GM19239 (cell line): ENCODE measurements at places on chromosomes 7 and 10.

DNA sequence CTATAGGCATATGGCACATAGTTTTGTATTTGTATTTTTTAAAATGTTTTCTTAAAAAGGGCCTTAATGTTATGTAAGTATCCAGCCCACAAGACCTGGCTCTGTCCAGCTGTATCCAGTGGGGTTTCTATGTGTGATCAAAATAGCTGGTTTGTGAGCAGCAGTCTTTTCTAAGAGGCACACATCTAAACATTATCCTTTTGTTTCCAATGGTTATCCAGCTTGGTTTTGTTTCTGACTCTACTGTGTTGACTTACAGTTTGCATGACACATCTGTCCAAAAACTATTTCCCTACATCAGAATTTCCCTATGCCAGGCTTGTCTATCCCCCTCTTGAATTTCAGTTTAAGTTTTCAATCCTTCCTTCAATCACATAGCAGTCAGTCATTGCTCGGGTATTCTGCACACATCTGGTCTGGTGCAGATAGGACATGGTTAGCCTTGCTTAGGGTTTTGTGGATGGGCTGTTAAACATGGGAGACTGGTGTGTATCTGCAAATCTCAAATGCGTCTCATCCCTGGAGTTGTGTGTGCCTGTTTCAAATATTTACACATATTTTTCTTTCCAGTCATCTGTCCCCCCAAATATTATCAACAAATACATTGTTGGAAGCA lies 104.2 kb downstream of the SAMD9 start:
- no peak for DNase-seq

- DNase-seq: no peak
Measured at GRCh38 chr7:2928256-2928612, 84.1 kb upstream of the GNA12 start.

DNA sequence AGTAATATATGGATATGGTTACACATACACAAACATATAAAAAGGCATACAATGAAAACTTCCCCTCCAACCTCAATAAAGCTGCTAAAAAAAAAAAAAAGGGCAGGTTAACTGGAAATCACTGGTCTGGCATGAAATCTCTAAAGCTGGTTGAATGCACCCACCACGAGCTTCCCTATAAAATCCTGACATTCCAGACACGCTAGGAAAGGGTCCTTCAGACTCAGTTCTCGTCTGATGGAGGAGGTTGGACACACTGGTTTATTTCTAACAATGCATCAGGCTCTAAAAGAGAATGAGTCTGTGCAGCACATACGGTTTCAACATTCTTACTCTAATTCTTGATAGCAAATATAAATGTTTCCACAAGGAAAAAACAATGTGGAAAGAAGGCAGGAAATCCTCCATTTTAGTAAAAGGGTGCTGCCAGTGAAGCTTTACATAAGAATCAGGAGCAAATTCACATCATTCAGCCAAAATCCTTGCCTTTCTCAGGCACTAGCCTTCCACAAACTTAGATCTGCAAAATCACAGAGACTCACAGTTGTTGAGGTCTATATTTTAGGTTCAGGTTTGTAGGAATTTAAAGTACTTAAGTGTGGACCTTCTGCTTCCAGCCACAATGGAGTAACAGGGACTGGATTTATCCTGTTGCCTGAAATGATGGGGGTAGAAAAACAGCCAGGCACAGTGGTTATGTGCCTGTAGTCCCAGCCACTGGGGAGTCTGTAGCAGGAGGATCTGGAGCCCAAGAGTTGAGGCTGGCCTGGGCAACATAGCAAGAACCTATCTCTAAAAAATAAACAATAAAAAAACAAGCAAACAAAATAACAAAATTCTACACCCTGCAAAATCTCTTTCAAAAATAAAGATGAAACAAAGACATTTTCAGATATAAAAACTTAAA lies 73.5 kb downstream of the CYTH3 start:
- no peak for DNase-seq

GRCh38 chr7:81308643-81309322 lies 389.9 kb upstream of the SEMA3C start:
- DNase-seq: no peak

GRCh38 chr10:26863351-26864076 lies 2.8 kb upstream of the ABI1 start:
- DNase-seq: no peak

DNA sequence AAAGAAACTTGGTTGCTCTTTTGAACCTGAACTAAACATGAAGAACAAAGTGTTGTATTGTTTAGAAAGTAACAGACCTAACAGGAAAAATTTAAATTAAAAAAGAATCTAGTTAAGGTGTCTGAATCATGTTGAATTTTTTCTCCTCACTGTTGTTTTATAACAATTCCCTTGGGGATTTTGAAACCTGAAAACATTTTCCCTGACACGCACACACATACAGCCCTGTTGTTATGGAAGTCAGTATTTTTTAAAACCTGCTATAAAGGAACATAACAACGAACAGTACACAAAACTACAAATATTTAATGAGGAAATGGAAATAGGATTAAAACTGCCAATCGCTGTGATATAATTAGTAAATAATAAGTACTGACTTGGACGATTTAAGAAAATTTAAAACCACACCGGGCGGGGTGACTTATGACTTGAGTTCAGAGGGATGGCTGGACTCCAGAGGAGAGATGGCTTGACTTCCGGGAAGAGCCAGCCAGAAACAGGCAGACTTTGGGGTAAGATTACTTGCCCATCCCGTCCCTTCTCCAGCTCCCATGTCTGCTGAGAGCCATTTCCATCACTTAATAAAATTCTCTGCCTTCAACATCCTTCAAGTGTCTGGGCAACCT lies 16.2 kb upstream of the SPOCK2 start:
- no peak for DNase-seq

DNA sequence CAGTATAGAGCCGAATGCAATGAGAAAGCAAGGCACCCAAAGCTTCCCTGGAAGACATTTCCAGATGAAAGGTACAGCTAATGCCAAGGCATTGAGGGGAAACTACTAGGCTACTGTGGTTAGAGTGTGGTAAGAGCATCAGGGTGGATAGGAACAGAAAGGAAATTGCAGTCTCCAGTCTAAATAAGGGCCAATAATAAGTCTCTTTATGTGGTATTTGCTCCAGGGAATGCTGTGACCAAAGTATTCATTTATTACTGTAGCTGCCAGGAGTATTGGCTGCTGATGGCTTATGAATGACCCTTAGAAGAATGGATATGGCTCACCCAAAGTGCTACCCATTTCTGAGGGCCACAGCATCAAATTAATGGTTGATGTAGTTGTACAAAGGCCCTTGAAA lies 30.1 kb upstream of the POT1 start:
- no peak for DNase-seq

GRCh38 chr10:117163954-117164548 lies 26.0 kb upstream of the VAX1 start:
- no peak for DNase-seq

DNA sequence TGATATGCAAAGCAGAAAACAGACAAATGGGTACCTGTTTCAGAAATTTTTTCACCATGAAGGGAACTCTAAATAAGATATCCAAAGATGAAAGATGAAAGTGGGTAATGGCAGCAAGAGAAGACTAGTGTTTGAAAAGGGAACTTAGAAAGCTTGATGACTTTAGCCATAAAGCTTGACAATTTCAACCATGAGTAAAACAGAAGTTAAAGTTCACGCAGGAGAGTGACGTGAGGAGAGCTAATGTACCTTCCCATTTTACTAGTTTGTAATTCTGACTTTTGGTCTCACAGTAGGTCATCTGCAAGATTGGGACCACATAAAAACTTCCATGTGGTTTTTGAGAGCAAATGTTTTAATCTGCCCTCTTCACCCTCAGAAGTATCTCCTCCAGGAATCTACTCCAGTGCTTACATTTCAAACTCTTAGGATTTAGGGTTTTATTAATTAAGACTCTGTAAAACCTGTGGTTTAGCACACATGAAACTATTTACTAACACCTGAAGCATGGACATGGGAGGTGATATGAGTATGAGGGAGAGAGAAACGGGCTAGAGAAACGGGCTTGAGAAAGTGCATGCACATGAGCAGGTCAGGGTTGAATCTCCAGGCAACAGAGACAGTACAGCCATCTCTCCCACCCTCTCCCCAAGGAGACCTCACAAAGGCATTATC lies 24.4 kb upstream of the GIMAP2 start:
- DNase-seq: no peak

GRCh38 chr7:46146454-46147255 lies 225.6 kb upstream of the IGFBP3 start:
- DNase-seq: no peak

- no peak for DNase-seq
Measured at GRCh38 chr7:5237286-5237685, 45.5 kb upstream of the SLC29A4 start.

DNA sequence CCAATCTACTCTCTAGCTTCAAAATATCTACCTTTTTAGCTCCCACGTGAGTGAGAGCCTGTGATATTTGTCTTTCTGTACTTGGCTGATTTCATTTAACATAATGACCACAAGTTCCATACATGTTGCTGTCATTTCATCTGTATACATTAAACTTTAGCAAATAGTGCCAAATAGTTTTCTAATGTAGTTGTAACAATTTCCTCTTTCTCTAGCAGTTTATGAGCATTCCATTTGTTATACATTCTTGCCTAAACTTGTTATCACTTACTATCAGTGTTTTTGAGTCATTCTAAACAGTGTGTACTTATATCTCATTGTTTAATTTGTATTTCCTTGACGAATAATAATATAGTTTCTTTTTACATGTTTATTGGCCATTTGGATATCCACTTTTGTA lies 77.2 kb downstream of the NEUROD6 start:
- no peak for DNase-seq

DNA sequence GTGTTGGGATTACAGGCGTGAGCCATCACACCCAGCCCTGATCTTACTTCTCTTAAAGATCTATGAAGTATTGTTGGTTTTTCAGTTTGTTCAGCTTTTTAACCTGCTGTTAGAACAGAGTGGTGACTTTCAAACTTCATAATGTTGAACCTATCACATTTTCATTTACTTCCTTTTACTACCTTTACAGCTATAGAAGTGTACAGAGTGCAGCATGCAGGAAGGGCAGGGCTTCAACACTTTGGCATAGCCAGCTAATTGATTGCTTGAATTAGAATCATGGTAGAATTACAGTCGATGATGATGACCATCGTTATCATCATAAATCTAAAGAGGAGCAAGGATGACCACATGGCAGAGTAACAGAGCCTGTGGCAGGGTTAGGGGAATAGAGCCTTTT lies 55.5 kb downstream of the AOAH start:
- no peak for DNase-seq

GRCh38 chr7:101129603-101130117 lies 2.8 kb downstream of the SERPINE1 start:
- no peak for DNase-seq

DNA sequence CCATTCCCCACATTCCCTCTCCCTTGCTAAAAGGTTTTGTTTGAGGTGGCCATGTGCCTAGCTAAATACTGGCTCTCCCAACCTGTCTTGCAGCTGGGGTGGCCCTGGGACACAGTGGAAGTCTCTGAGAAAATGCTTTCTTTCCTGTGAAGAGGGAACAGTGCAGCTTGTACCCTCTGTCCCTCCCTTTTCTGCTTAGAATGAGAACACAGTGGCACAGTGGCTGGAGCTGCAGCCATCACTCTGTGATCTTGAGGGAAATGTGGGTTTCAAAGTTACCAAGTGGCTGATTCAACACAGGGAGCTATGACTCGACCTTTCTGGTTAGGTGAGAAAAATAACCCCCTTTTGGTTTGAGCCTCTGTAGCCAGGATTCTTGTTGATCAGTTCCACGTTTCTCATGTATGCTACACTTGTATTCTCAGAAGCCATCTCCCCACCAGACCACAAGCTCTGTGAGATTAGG lies 62.7 kb upstream of the CARD11 start:
- DNase-seq: no peak

DNA sequence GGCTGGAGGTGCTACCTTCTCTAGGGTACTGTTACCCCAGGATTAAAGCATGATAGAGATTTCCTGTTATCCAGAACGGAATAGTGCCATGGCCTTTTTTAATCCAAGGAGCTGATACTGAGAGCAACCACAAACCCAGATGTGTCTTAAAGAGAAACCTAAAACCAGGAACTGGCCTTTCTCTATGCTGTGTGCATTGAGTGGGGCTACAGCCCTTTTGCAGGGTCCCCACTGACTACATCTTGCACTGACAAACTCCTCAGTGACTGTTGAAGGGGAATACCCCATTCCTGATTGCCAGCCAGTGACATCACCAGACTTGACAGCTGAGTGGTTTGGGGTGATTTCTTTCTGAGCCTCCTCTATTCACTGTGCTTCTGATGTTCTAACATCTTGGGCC lies 81.9 kb upstream of the CAPZA2 start:
- no peak for DNase-seq

- no peak for DNase-seq
Measured at GRCh38 chr7:51471210-51471980, 154.8 kb upstream of the COBL start.

- DNase-seq: no peak
Measured at GRCh38 chr10:30804478-30805055, 175.0 kb upstream of the LYZL2 start.

DNA sequence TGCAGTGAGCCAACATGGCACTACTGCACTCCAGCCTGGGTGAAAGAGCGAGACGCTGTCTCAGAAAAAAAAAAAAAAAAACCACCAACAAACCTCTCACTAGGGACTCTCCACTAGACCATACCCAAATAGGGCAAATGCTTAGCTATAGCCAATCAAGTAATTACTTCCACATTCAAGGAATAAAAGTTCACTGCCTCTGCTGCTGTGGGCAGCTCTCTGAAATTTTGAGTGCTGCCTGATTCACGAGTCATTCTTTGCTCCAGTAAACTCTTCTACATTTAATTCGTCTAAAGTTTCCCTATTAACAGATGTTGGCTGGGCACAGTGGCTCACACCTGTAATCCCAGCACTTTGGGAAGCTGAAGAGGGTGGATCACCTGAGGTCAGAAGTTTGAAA lies 4.7 kb upstream of the NRBF2 start:
- DNase-seq: no peak

GRCh38 chr10:86752311-86752710 lies 4.1 kb upstream of the BMPR1A start:
- DNase-seq: no peak

DNA sequence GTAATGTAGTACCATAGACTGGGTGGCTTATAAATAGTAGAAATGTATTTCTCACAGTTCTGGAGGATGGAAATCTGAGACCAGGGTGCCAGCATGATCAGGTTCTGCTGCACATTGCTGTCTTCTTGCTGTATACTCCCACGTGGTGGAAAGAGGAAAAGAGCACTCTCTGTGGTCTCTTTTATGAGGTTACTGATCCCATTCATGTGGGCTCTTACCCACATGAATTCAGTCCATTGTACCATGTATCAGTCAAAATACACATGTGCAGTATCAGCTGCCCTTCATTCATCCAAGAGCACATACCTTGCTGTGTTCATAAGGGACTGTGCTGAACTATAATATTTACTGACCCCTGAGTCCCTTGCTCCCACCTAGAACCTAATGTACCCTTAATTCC lies 17.1 kb downstream of the PNLIPRP2 start:
- DNase-seq: no peak

DNA sequence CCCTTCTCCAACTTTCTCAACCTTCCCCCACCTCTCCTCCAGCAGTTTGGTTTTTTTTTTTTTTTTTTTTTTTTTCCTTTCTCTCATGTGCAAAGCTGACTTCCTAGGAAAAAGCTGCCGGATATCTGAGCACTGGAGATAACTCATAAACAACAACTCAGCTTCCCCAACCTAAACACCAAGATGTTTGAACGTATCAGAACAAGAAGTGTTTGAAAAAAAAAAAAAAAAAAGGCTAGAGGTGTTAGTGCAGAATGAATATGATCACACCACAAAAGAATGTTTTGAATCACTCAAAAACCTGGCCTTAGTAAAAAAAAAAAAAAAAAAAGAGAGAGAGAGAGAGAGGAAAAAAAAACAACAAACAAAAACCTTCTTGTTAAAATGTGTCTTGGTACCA lies 11.2 kb downstream of the GATA3 start:
- DNase-seq: no peak

GRCh38 chr10:80468806-80469421 lies 14.8 kb downstream of the TSPAN14 start:
- DNase-seq: no peak
